ENCODE measurements at places on chromosomes 5 and 9.

DNA sequence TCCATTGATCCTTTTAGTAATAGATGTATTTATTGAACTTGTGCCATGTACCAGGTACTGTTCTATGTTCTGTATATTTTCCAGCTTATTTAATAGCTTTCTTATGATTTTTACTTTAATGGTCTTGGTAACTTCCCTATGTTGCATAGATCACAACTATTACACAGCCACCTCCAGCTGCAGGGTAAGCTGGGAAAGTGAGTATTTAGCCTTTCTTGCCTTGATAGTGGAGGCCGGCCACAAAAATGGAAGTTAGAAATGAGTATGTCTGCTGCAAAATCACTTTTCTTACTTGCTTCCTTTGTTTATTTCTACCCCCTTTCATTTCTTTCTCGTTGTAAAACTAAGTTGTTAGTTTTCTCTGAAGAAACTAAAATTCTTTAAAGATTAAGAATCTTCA lies 43.1 kb upstream of the ANKDD1B start:
- DNase-seq = no peak

DNA sequence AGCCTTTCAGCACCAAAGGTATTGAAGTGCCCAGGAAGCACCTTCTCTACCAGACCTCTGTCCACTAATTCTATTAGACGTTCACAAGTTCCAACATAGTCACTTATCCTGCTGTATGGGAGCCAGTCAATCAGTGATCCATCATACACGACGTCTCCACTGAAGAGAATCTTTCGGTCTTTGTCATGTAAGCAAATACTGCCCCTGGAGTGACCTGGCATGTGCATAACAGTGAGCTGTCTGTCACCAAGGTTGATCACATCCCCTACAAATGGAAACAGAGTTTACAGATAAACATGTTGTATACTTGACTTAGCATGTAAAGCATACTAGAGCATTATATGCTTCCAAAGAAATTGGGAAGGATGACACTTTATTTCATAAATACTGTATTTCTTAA lies 13.3 kb downstream of the MBLAC2 start:
- no peak for DNase-seq

DNA sequence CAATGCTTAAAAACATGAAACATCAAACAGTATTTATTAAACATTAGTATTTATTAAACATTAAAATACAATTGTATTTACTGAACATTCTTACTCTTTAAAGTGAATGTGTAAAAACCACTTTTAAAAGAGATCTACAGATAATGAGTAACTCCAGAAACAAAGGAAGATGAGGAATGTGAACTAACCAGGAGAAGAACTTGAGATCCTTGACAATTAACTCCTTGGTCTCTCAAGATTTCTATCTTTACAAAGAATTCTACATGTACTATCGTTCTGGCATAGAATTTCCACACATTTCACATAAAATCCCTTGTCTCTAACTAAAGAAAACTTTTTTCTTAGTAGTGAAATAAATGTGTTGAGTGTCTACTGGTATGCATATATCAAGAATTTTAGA lies 28.7 kb upstream of the IFNE start:
- no peak for DNase-seq

GRCh38 chr9:71506821-71507220 lies 261.5 kb downstream of the CEMIP2 start:
- no peak for DNase-seq

DNA sequence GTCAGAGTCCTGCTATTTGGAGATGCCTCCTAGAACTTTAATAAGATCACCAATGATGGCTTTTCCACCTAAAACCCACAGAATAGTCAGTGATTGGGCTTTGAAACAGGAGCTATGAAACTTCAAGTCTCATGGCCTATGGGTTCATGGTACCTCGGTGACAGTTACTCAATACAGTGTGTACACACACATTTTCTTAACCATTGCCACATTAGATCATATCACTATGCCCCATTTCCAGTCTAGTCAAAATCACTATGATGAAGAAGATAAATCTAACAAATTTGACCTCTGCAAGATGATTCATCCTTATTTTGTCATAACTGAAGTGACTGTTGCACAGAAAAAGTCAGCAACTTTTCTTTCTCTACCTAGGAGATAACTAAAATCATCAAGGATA lies 86.8 kb upstream of the OR13F1 start:
- DNase-seq = no peak

GRCh38 chr5:14582797-14583137 lies 1.2 kb downstream of the OTULINL start:
- no peak for DNase-seq

DNA sequence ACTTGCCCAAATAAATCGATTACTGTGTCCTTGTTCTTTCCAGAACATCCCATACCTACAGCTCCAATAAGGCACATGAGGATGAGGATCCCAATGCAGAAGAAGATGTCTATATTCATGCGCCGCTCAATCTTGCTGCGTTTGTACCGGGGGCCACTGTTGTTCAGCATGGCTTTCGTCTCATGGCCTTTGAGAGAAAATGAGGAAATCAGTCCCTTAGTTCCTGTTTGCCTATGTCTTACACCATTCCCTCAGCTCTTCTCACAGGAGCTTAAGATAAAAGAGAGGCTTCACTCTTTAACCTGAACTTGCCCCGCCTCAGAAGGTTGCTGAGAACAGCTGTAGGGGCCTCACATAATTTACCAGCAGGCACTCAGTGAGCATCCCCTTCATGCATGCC lies 211.6 kb downstream of the ATP10B start:
- DNase-seq = no peak

DNA sequence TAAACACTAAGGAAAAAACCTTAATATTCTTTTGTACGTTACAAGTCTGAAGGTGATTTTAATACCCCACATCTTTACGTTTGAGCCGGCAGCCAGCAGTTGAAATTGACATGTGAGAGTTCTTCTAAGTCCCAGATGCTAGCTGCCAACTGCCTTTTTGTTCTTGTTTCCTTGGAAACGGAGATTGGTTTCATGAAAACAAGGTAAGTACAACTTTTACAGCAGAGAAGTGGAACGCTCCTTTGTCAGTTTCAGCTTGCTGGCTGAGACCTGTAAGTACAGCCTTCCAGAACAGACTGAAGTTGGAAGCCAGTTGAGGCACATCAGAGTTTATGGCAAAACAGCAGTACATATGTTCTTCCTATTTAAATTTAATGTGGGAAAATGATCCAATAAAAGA lies 1018.4 kb upstream of the ARRDC3 start:
- DNase-seq = no peak

- no peak for DNase-seq
These were observed 22.4 kb upstream of the KIF12 start for GRCh38 chr9:114121227-114122135.

- no peak for DNase-seq
These were observed at the start of gene PCAT7 for GRCh38 chr9:94554439-94555331. Gene PCAT7, plus strand, starts transcription at chr9:94555083.

GRCh38 chr5:57665146-57665936 lies 182.7 kb upstream of the ACTBL2 start:
- no peak for DNase-seq

GRCh38 chr9:127181595-127182190 lies 59.3 kb upstream of the ANGPTL2 start:
- DNase-seq = no peak

- no peak for DNase-seq
These were observed 83.7 kb upstream of the SARDH start for GRCh38 chr9:133821601-133822429.

GRCh38 chr9:7974335-7974960 lies 174.9 kb upstream of the DMAC1 start:
- no peak for DNase-seq

DNA sequence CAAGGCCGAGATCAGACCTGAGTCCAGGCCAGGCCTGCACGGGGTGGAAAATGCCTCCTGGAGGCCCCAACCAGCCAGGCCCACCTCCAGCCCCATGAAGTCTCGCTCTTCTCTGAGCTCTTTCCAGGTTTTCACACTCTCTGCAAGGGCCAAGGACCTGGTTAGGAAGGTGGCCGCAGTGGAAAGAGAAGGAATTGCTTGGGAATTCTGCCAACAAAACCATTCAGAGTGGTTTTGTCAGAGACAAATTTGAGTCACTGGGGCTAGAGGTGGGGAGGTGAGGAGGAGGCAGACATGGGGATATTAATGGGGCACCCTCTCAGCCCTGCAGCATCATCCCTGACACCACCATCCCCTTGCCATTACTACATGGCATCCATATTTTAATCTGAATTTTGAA lies 261.0 kb downstream of the ROR2 start:
- DNase-seq = no peak

- no peak for DNase-seq
These were observed 303.7 kb downstream of the CCDC171 start for GRCh38 chr9:15856591-15856990.

GRCh38 chr9:652914-653313 lies 188.6 kb upstream of the DMRT1 start:
- no peak for DNase-seq

DNA sequence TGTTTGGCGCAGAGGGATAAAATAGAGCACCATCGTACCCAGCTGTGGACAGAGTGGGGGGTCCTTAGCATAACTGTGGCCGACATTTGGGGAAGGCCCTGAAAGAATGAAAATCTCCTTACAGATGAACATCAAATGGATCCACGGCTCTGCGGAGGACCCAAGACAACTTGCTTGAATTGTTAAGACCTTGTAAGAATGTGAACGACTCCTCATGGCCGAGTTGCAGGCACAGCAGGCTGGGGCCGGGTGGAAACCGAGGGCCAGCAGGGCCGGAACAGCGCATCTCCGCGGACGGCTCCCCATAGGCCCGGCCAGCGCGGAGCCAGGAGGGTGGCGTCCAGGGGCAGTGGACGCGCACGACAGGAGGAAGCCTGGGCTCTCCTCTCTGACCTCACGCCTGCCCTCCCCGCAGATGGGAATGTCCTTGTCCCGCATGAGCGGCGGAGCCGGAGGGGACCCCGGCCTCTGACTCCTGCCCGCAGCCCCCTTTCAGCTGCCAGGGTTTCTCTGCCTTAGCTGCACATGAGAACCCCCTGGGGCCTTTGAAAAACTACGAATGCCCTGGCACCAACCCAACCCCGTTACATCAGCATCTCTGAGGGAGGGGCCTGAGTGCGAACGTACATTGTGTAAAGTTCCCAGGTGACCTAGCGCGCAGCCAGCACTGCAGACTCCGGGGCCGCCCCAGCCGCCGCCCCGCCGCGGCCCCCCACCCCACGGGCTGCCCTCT lies 36.2 kb upstream of the PTCH1 start:
- DNase-seq = no peak

DNA sequence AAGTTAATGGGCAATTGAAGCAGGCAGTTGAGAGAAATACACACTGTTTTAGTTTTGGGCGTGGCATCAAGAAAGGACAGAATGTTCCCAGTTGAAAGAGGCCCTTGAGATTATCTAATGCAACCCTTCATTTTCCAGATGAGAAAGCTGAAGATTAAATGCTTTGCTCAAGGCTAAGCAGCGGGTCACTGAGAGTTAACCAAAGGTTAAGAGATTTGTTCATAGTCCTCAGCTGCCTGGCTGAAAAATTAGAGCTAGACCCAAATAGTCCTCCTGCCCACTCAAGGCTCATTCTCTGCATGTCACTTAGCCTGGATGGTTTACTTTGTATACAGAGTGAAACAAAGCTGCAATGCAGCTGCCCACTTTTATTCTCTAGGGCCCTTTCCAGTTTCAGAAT lies 46.7 kb upstream of the MAMDC2 start:
- no peak for DNase-seq

GRCh38 chr5:66993448-66993847 lies 203.2 kb downstream of the CD180 start:
- no peak for DNase-seq

DNA sequence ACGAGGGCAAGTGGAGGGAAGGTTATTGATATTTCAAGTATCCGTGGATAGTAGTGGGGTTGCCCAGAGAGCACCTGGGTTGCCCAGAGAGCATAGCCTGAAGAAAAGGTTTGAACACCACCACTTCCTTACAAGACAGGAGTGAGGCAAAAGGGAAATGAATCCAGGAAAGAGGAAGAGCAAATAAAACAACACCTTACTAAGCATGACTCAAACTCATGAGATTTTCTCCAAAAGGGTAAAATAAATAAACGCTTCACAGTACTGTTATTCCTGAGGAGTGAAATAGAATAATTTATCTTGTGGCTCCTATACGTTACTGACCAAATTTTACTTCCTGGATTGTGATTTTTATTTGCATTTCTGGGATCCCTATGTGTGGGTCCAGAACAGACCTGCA lies 65.2 kb upstream of the PTPRD start:
- DNase-seq = no peak

DNA sequence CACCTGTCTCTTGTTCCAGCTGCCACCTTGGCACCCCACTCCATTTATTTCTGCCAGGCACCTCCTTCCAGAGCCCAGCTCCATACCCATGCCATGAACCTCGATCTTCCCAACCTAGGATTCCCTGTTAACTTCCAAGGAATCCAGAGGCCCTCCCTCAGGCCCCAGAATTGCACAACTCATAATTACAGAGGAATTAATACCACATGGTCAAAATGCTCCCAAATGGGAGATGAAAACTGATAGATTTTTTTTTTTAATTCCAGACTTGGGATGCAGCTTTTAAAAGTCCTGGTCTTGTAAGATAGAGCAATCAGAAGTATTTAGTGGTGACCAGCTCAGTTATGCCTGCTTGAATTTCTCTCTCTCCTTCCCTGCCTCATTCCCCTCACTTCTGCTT lies 96.2 kb upstream of the CCDC112 start:
- DNase-seq = no peak

GRCh38 chr5:57276353-57276752 lies 102.5 kb downstream of the GPBP1 start:
- no peak for DNase-seq

DNA sequence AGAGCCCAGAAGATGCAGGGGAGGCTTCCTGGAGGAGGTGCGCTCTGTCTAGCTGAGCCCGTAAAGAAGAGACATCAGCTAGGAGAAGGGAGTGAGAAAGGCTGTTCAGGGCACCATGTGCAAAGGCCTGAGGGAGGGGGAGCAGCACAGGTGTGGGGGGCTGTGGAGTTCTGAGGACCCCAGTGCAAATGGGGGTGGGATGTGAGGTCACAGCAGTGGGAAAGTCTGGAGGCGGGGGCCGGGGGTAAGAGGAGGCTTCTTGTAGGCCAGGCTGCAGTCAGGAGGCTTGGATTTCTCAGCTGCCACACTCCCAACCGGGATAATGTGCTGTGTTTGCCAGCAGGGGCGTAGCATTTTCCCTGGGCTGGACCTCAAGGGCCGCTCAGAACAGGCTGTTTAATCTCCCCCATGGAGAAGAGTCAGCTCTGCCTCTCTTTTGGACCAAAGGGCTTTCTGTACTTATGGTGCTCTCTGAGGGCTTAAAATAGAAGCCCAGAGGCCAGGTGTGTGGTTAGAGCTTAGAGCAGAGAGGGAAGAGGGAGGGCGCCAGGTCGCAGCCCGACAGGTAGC lies 5.7 kb downstream of the NEURL1B start:
- no peak for DNase-seq

DNA sequence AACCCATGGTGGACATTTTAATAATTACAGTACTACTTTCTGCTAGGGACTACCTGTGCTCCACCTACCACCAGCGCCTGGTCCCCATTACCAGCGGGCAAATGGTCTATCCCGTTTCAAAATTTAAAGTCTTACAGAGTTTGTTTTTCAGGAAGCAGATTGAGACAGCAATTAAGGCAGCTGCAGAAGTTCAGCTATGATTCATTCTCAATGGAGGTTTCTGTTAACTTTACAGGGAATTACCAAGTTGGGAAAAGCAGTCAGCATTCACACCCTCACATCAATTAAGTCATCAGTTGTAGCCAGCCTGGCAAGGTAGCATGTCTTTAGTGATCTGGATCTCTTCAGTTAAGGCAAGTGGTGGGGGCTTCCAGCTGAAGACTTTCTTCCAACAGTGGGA lies 410.6 kb upstream of the DAB2 start:
- no peak for DNase-seq
